ENCODE measurements at places on chromosomes 12 and 14.

DNA sequence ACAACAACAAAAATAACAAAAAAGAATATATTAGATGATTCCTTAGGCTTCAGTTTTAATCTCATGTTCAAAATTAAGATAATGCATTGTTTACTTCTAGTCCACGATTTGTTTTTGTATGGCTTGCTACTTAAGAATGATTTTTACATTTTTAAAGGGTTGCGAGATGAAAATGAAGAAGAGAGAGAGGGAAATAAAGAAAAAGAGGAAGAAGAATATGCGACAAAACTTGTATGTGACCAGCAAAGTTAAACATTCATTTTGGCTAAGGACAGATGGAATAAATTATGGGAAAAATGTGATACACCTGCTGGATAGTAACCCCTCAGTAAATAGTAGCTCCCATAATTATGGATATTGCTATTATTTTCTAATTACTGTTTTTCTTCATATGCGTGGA lies 1.2 kb upstream of the GIT2 start:
- H3K27me3 ChIP-seq = peaks cover 19% of the 10 kb centered on the region
- no peaks in the 10 kb centered on the region for H3K36me3 ChIP-seq
- no peak for DNase-seq
- peaks cover 25% of the 10 kb centered on the region for H3K4me1 ChIP-seq
- no peak overlapping the region for H3K4me3 ChIP-seq

DNA sequence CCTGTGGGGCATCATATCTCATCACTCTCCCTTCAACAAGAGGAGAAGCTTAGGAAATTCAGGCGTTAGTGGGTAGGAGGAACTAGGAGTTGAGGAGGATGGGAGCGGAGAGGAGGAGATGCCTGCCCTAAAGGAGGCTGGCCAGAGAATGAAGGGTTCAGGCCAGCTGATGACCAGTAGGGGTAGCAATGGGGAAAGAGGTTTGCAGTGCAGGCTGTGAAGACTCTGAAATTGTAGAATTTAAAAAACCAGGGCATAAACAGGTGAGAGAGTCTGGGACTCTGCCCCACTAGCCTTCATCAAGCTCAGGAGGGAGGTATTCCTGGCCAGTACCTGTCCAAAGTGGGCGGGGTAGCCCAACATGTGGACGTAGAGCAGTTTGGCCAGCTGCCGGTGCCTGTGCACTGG lies 809 bp downstream of the AP1G2 start:
- peak overlapping the region; percentile 80 for H3K4me3 ChIP-seq
- peaks cover 31% of the 10 kb centered on the region for H3K4me1 ChIP-seq
- no peaks in the 10 kb centered on the region for H3K36me3 ChIP-seq
- DNase-seq = no peak
- no peak overlapping the region for H3K27ac ChIP-seq

GRCh38 chr12:46517579-46517962 lies 145.0 kb upstream of the SLC38A2 start:
- H3K4me3 ChIP-seq = no peak overlapping the region
- H3K36me3 ChIP-seq = no peaks in the 10 kb centered on the region
- H3K27ac ChIP-seq = peak overlapping the region; percentile 26

DNA sequence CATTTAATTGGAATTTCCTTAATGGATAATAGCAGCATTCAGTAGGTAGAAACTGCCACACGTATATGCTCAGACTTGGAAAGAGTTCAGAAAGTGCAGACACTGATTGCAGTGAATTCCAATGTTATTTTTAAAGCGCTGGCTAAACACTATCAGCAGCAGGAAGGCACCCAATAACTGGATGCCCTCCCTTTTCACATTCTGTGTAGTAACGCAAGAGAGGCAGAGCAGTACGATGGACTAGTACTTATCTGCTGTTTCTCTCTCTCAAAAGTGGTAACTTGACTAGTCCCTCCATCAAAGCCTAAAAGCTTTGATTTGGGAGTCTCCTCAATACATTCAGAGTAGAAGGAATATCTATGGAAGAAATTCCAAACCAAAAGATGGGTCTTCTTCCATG lies 791.0 kb downstream of the TMTC2 start:
- no peaks in the 10 kb centered on the region for H3K36me3 ChIP-seq
- no peak for DNase-seq
- H3K27me3 ChIP-seq = no peaks in the 10 kb centered on the region
- H3K4me1 ChIP-seq = peaks cover 4% of the 10 kb centered on the region

GRCh38 chr12:86931714-86932113 lies 675.5 kb upstream of the MGAT4C start:
- H3K36me3 ChIP-seq = no peaks in the 10 kb centered on the region
- no peak for DNase-seq
- H3K27me3 ChIP-seq = no peaks in the 10 kb centered on the region
- H3K4me1 ChIP-seq = no peaks in the 10 kb centered on the region
- no peak overlapping the region for H3K27ac ChIP-seq

DNA sequence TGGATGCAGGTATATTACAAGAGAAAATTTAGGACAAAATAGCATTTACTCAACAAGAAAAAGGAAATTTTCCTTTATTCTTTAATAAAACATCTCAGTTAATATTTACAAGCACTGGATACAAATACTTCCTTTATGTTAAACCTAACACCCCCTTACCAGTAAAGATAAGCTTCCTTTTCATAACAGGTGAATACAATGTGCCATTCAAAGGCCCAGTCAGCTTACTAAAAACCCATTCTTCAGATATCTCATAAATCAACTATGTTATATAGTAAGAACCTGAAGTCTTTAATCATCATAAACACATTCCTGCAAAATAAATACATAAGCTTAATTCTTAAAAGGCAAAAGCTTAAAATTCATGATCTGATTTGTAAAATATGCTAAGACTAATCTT lies 52.6 kb downstream of the LRP6 start:
- H3K4me1 ChIP-seq = peaks cover 31% of the 10 kb centered on the region
- no peaks in the 10 kb centered on the region for H3K27me3 ChIP-seq
- no peak overlapping the region for H3K4me3 ChIP-seq
- H3K27ac ChIP-seq = peak overlapping the region; percentile 74
- no peaks in the 10 kb centered on the region for H3K36me3 ChIP-seq

DNA sequence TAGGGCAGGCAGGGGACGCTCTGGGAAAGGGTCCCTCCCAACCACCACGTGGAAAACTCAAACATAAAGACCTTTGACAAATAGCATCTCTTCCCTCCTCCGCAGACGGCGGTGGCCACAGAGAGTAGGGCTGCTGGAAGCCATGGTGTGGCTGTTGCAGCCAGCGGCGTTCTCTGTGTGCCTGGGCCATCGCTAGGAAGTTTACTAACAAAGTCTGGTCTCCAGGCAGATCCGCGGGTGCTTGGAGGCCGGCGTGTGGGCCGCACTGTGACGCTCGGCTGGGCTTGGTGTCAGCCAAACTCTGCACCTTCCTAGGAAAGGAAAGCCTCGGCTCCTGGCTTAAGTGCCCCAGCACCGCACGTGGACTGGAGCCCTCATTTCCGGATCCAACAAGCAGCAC lies 65.6 kb downstream of the CCDC88C start:
- peaks cover 32% of the 10 kb centered on the region for H3K4me1 ChIP-seq
- no peak overlapping the region for H3K4me3 ChIP-seq
- H3K36me3 ChIP-seq = no peaks in the 10 kb centered on the region
- DNase-seq = peak; percentile 58
- H3K27me3 ChIP-seq = no peaks in the 10 kb centered on the region

DNA sequence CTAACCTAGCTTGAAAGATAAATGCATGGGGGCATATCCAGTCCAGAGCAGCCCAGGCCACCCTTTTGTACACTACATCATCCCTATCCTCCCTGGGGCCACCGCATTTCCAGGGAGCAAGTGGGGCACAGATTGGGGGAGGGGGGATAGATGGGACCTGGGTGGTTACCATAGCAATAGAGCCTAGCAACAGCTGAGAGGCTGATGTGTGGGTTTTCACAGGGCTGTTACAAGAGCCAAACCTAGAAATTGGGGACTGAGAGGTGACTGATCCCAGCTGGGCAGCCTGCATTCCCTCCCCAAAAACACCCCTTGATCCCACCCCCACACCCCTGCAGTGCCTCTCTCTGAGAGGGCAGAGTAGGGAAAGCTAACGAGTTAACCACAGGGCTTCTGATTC lies 3.7 kb upstream of the ZNF384 start:
- no peak overlapping the region for H3K4me3 ChIP-seq
- peak; percentile 44 for DNase-seq
- no peaks in the 10 kb centered on the region for H3K36me3 ChIP-seq
- no peaks in the 10 kb centered on the region for H3K27me3 ChIP-seq
- H3K27ac ChIP-seq = no peak overlapping the region

DNA sequence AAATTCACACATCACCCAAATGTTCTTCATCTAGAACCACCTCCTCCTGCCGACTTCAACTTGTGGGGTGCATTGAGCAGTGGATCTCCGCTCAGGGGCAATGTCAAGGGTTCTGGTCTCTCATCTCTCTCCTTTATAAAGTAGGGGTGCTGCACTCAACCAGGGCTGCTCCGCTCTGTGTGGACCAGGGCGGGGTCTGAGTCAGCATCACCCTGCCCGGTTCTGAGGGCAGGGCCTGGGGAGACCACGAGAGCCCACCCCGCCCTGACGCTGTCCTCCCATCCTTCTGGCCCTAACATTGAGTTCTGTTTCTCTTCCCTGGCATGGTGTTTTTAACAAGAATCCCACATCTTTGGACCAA lies 311.6 kb upstream of the DIO3 start:
- no peak overlapping the region for H3K27ac ChIP-seq
- H3K4me3 ChIP-seq = no peak overlapping the region
- H3K27me3 ChIP-seq = no peaks in the 10 kb centered on the region
- DNase-seq = no peak
- no peaks in the 10 kb centered on the region for H3K4me1 ChIP-seq

DNA sequence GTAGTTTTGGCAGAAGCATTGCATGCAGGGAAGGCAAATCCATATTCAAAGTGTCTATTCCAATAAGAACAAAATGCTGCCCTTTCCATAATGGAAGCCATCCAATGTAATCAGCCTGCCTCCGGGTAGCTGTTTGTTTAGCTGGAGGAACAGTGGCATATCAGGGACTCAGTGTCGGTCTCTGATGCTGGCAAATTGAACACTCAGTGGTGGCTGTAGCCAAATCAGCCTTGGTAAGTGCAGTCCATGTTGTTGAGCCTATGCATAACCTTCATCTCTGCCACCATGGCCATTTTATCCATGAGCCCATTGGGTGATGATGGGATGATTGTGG lies 147.8 kb upstream of the MAX start:
- no peaks in the 10 kb centered on the region for H3K36me3 ChIP-seq
- no peak for DNase-seq
- H3K4me3 ChIP-seq = no peak overlapping the region
- H3K4me1 ChIP-seq = peaks cover 3% of the 10 kb centered on the region
- no peaks in the 10 kb centered on the region for H3K27me3 ChIP-seq

- no peaks in the 10 kb centered on the region for H3K4me1 ChIP-seq
- no peaks in the 10 kb centered on the region for H3K27me3 ChIP-seq
- no peak overlapping the region for H3K27ac ChIP-seq
- H3K36me3 ChIP-seq = no peaks in the 10 kb centered on the region
- no peak overlapping the region for H3K4me3 ChIP-seq
- DNase-seq = no peak
These were observed 52.3 kb downstream of the PPM1H start for GRCh38 chr12:62882696-62883095.

GRCh38 chr12:46571608-46572007 lies 199.0 kb upstream of the SLC38A2 start:
- DNase-seq = no peak
- H3K27ac ChIP-seq = no peak overlapping the region
- peaks cover 7% of the 10 kb centered on the region for H3K36me3 ChIP-seq
- peaks cover 6% of the 10 kb centered on the region for H3K4me1 ChIP-seq

GRCh38 chr12:74732164-74732784 lies 194.6 kb downstream of the ATXN7L3B start:
- DNase-seq = no peak
- no peak overlapping the region for H3K4me3 ChIP-seq
- H3K4me1 ChIP-seq = no peaks in the 10 kb centered on the region
- H3K36me3 ChIP-seq = no peaks in the 10 kb centered on the region
- H3K27ac ChIP-seq = no peak overlapping the region

DNA sequence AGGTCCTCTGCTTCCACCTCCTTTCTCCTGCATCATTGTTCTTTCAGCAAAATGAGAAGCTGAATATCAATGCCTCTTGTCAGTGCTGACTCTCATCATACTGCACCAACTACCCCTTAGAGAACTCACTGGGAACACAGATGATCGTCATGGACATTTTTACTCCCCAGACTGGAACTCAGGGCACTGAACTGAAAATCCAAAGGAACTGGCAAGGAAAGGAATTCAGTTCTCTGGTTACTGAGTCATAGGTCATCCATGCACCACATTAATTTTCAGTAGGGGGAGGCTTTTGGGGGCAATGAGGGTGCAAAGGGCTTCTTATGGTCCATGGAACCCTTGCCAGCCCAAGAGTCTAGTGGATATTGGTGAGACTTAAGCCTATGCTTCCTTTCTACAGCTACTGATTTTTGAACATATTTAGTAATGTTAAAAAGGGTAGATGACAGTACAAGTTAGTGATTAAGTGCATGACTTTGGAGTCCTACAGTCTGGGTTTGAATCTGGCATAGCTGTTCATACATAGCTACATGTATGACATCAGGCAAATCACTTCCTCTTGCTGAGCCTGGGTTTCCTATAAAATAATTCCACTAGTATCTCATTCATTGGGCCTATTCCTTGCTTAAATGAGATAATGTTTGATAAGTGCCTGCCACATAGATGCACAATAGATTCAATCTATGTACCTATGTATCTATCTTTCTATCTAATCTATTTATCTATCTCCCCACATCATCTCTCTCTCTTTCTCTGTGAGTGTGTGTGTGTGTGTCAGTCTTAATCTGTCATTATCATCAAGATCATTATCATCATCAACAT lies 29.2 kb downstream of the BBS10 start:
- H3K4me1 ChIP-seq = no peaks in the 10 kb centered on the region
- no peaks in the 10 kb centered on the region for H3K36me3 ChIP-seq
- DNase-seq = no peak
- H3K27me3 ChIP-seq = no peaks in the 10 kb centered on the region

DNA sequence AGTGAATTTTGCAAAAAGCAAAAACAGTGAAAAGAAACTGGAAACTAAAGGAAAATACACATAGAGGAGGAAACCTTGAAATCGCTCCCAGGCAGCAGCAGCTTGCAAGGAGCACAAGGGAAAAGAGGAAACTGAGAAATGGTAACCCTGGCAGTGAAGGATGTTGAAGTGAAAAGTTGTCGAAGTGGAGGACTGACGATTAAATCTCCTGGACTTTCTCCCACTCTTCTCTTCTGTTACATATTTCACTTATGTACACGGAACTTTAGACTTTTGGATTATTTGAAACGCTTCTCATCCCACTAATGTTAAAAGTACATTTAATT lies 388.8 kb upstream of the USP15 start:
- no peaks in the 10 kb centered on the region for H3K36me3 ChIP-seq
- no peak for DNase-seq
- no peaks in the 10 kb centered on the region for H3K4me1 ChIP-seq
- H3K27me3 ChIP-seq = no peaks in the 10 kb centered on the region

GRCh38 chr14:70792939-70793338 lies 16.4 kb downstream of the MAP3K9 start:
- H3K27me3 ChIP-seq = no peaks in the 10 kb centered on the region
- no peak overlapping the region for H3K4me3 ChIP-seq
- no peaks in the 10 kb centered on the region for H3K36me3 ChIP-seq

GRCh38 chr12:61536525-61536924 lies 723.7 kb upstream of the USP15 start:
- H3K36me3 ChIP-seq = no peaks in the 10 kb centered on the region
- H3K27me3 ChIP-seq = no peaks in the 10 kb centered on the region
- no peak for DNase-seq
- H3K4me1 ChIP-seq = no peaks in the 10 kb centered on the region
- no peak overlapping the region for H3K27ac ChIP-seq

- H3K36me3 ChIP-seq = no peaks in the 10 kb centered on the region
- no peak overlapping the region for H3K4me3 ChIP-seq
- peaks cover 21% of the 10 kb centered on the region for H3K4me1 ChIP-seq
- no peak overlapping the region for H3K27ac ChIP-seq
- DNase-seq = no peak
- no peaks in the 10 kb centered on the region for H3K27me3 ChIP-seq
These were observed 68.6 kb downstream of the TAOK3 start for GRCh38 chr12:118304093-118304492.
